Esophagus muscularis mucosa (tissue), 4 donors: ENCODE measurements at places on chromosomes 5 and 9.

DNA sequence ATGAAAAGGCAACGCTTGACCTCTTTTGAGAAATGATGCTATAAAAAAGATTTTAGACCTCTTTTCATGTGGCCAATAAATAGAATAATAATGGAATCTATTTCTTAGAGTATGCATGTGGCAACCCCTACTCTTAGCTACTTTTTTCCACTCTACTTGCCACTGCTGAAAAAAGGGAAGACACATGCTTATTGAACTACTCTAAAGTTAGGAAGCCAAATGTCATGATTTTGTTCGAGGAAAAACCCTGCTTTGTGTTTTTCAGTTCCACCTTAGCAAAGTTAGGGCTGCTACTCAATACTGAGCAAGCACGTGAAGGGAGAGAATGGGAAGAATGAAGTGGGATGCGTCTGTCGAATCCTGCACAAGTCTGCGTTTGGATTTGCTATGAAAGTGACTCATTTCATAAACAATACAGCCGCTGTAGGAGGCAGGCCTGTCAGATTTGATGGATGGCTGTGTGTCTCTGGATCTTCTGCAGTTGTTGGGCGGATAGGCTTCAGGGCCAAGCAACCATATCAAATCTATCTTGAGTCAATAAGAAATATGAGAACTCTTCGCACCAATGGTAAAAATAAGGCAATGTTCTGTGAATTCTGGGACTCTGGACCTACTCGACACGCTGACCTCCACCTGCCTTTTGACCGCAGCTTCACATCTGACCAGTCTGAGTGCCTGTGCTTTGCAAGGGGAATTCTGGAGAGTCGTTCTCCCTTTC is 333.6 kb downstream of the PIK3R1 start:
- DNase-seq: no peak

GRCh38 chr9:19554529-19554928 is 145.7 kb downstream of the ACER2 start:
- no peak for DNase-seq

- no peak for DNase-seq
Observed at GRCh38 chr9:129708793-129709192, 43.3 kb downstream of the PRRX2 start.

DNA sequence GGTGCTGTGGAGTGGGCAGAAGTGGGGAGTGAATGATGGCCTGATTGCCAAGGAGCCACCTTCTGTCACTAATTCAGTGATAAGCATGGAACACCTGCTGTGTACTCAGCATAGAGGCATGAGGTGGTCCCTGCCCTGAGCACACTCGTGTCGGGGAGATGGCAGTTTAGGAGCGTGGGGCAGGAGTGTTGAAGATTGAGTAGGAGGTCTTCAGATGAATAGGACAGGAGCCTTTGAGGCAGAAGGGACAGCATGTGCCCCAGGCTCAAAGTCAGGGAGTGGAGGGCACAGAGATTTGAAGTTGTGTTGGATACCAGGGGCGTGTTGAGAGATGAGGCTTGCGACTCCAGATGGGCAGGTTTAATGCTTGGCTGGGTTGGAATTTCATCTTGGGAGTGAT is 55.0 kb downstream of the ZNF618 start:
- peak; percentile 62 for DNase-seq

- DNase-seq: no peak
Observed at GRCh38 chr9:72627147-72627546, 105.7 kb downstream of the TMC1 start.

DNA sequence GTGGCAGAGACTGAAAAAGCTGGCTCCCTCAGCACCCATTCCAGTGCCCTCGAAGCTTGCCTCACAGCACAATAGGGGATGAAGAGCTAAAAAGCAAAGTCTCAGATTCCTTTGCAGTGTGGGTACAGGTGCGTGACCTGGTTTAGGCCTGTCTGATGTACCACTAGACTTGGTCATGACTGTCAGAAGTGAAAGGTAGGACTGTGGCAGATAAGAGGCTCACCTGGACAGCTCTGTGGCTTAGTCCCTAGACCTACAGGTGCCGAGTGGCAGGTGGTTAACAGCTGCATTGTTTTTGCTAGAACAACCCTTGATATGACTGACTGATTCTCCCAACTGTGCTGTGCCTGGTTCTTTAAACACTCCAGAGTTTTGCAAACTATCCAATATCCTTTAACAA is 14.7 kb upstream of the SFXN1 start:
- DNase-seq: no peak

- no peak for DNase-seq
Observed at GRCh38 chr9:91944711-91945110, 5.3 kb downstream of the ROR2 start.

GRCh38 chr9:126125577-126125976 is 201.1 kb upstream of the MVB12B start:
- DNase-seq: peak; percentile 50

DNA sequence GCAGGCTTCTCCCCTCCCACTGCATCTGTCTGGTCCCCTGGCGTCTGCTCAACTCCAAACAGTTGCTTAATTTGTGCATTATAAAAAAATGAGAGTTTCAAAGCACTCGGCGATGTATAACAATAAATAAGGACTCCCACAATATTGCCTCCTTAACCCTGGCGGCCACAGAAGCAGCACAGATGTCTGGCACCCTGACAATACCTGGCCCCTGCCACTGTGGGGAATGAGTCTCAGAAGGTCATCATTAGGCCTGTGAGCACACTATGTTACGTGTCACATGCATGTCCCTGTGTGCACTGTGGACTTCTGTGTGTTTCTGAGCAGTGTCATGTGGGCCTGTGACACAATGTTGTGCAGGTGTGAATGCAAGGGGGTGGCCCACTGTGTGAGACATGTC is 236.5 kb downstream of the PBX3 start:
- no peak for DNase-seq
